ENCODE measurements at places on chromosomes 4 and X. TPM values are rescaled to one million over a fixed set of nuclear protein-coding genes. Genes with fewer than 3 reads are reported as not detected.

The ARHGAP36 gene
- total RNA-seq, result not detected

The HSFX3 gene
- not detected for total RNA-seq

GRCh38 chr4:153181700-153182099, 22.5 kb upstream of the TRIM2 start:
- DNase-seq, result no peak

DNA sequence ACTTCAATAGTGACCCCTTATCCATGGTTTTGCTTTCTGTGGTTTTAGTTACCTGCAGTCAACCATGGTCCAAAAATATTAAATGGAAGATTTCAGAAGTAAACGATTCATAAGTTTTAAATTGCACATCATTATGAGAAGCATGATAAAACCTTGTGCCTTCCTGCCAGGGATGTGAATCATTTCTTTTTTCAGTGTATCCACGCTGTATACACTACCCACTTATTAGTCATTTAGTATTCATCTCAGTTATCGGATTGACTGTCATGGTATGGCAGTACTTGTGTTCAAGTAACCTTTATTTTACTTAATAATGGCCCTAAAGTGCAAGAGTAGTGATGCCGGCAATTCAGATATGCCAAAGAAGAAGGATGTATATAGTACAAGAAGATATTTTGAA, 37.7 kb upstream of the TASL start:
- DNase-seq, result no peak

DNA sequence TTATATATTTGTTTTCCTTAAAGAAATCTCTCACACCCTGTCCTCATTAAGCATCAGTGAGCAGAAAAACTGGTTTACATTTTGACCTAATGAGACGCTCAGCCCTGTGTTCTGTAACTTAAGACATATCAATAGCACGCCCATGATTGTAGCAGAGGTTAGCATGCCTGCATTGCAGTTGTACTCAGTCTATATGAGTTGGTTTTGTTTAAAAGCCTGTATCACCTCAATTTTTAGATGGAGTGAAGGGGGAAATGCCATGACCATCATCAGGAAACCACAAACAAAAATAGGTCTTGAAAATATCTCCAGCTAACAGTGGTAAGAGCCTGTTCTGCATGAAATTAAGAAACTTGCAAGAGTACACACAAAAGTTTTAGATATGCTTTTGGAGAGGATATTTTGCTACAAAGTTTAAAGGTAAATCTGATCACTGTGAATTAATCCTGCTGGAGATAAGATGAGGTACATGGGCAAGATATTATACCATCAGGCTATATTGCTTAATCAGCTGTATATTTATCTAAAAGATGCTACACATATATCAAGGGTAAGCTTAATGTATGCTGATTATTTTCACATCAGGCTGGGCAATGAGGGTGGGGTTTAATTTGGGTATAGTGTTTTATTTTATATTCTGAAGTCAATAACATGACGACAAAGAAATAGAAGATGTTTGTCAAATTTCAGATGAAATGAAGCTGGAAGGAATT, 13.1 kb upstream of the COQ2 start:
- DNase-seq, result no peak

DNA sequence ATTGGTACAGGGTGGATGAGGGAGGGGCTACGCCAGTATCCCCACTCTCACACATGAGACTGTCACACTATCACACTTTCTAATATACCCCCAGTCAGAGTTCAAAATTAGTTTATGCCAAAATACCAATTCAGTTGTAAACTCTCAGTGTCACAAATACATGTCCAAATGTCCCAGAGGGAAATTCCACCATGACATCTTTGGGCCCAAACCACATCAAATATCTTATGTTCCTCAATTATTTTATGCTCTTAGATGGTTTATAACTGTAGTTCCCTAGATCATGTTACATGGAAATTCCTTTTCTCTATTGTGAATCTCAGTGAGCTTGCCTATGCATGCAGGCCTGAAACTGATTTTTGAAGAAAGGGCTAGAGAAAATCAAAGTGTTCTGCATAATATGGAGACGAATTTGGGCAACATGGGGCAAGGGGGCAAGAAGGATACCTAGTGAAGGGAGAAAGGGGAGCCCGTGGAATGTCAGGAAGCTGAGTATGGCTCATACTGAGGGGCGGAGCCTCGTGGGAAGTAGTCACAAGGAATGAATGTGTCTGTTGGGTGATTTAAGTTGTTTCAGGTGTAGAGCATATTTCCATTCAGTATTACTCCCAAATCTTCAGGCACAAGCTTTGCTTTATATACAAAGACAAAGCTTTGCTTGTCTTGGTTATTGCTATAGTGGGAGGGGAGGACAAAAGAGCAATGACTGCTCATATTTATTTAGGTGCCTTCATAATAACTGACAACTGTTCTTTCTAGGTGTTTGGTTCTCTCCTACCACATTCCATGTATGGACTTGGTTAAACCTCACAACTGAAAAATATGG, 40.8 kb downstream of the CLNK start:
- no peak for DNase-seq

DNA sequence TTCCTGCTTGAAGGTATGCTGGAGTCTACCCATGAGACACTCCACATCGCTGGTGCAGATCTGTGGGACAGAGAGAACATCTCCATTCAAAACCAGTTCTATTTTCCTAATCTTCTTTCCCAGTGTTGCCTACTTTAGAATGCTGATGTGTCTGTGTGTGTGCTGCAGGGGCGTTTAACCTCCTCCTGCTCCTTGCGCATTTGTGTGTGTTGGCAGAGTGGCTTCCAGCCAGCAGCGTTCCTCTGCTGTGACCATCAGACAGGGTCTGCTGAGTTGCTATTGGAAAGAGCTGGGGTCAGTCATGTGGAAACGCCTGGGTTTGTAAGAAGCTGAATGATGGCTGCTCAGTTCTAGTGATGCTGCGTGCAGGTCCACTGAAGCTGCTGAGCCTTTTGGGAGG, 223.6 kb downstream of the RBMX2 start:
- DNase-seq, result no peak

GRCh38 chr4:91497892-91498291, 805.9 kb upstream of the GRID2 start:
- no peak for DNase-seq

The TXK gene
- total RNA-seq, result 3.9 TPM

The ENAM gene
- not detected for total RNA-seq

The NLGN4X gene
- total RNA-seq, result 17.9 TPM

GRCh38 chr4:154720123-154720522, 23.7 kb upstream of the LRAT start:
- no peak for DNase-seq

The SPACA5 gene
- not detected for total RNA-seq

The FAM47A gene
- total RNA-seq, result not detected

The S100P gene
- total RNA-seq, result 6.3 TPM

The BTC gene
- 0.76 TPM for total RNA-seq

DNA sequence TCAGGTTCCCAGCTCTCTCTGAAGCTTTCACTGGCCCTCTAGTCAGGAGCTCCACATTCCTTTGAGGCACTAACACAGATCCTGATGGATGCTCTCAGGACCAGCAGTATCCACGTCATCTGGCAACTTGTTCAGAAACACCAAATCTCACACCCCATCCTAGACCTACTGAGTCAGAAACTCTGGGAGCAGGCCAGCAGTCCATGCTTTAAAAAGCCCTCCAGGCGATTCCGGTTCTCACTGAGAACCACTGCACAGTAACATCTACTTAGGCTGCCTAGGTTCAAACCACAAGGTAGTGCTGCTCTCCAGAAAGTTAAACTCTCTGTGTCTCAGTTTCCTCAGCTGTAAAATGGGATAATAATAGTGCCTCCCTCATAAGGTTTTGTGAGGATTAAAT, 55.3 kb downstream of the CCDC158 start:
- no peak for DNase-seq

The CXCL9 gene
- total RNA-seq, result 1.6 TPM

- DNase-seq, result no peak
These were observed 34.0 kb upstream of the NR0B1 start for GRCh38 chrX:30343206-30343605.

GRCh38 chr4:57448452-57448851, 338.3 kb upstream of the IGFBP7 start:
- no peak for DNase-seq

The FOXR2 gene
- not detected for total RNA-seq

DNA sequence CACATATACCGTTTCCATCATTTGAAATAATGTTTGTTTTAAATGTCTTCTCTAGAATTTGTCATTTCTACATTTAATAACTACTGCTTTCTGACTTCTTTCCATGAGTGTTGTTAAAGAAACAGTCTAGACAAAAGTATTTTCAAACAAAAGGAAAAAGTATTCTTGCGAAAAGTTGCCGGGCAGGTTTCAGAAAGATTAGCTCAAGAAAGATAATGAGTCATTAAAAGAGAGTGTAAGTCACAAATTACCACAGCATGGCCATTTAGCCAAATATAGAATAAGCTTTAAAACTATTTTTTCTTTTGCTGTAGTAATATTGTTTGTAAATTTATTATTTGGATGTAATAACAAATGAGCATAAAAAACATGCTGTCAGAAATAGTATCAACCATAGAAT, 493.0 kb downstream of the TLL1 start:
- no peak for DNase-seq

GRCh38 chr4:37517326-37517725, 168.8 kb downstream of the RELL1 start:
- DNase-seq, result no peak

DNA sequence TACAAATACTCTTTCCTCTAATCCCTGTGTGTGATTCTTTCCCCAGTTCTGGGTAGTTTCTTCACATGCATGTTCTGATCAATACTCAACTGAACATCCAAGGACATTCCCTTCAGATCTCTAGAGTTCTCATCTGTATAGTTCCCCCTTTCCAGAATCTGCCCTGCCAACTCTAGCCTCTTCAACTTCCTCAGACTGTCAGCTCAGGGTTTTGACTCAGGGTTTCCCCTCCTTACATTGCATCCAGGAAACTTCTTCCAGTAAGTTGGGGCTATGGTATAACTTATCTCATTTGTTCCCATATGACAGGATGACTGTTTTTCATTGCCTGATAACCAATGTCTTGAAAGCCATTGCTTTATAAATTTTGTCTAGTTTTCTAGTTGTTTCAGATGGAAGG, 14.2 kb upstream of the ANKRD17 start:
- no peak for DNase-seq

DNA sequence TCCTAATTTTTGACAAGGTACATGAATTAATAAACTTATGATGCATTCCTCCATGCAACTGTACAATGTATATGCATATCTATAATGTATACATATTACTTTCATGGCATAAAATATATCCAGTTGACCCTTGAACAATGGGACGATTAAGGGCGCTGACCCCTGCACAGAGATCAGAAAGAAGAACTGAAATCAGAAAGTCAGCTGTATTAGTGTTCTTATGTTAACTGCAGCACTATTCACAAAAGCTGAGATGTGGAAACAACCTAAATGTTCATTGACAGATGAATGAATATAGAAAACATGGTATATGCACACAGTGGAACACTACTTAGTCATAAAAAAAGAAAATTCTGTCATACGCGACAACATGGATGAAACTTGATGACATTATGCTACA, 457.1 kb downstream of the GBA3 start:
- no peak for DNase-seq

DNA sequence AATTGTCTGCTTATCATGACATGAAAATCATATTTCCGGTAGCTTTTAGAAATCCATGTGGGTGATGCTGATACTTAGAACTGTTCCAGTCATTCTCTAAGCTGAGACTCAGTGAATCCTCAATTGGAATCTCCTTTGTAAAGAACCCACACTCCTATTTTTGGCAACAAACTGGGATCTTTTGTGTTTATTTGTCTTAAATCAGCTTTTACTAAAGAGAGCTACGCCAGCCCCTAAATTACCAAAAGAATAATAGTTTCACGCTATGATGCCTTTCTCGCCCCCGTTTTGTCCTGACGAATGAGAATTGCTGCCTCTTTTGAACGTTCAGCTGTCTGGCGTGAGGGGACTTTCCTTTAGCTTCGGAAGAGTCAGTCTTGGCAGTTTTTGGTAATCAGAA, 195.9 kb downstream of the SHOX start:
- DNase-seq, result no peak

DNA sequence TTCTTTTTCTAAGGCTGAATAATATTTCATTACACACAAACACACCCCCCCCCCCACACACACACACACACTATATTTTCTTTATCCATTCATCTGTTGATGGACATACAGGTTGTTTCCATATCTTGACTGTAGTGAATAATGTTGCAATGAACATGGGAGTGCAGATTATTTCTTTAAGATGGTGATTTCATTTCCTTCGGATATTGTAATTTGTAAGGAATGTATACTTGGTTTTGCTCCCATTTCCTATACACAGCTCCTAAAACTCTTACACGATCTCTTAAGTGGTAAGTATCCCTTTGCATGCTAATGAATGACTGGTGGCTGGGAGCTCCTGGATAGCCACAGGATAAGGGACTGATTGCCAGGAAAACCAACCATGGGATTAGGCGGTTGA, 14.7 kb upstream of the RBMXL3 start:
- no peak for DNase-seq

DNA sequence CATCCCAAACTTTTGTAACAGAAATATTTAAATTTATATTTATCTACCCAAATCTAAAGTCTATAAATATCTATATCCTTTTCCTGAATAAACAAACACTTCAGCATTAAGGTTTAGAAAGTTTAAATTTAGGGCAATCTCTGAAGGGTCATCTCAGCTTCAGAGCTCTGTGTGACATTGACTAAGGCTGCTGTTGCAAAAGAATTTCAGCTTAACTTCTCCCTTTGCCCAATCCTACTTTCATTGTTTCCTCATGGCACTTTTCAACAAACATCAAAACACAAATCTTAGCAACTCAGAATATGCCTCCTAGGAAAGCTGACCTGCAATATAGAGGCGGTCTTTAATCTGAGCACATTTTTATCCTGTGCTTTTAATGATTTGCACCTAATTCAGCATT, 79.7 kb upstream of the BANK1 start:
- no peak for DNase-seq

The TAF9B gene
- 20.3 TPM for total RNA-seq

- DNase-seq, result no peak
These were observed 85.1 kb downstream of the USP46 start for GRCh38 chr4:52574036-52574435.

The PPP4R3C gene
- total RNA-seq, result not detected
